Uterus (tissue), 4 donors: ENCODE measurements at places on chromosomes 11 and 22. TPM values are rescaled to one million over a fixed set of nuclear protein-coding genes. Genes with fewer than 3 reads are reported as not detected.

- no peaks in the 10 kb centered on the region for H3K36me3 ChIP-seq
- H3K27ac ChIP-seq = peak overlapping the region; percentile 98
- peaks cover 22% of the 10 kb centered on the region for H3K4me1 ChIP-seq
- DNase-seq = no peak
Measured at GRCh38 chr11:114149689-114150407, 90.3 kb downstream of the ZBTB16 start.

GRCh38 chr11:61536676-61537270 lies 28.2 kb downstream of the LRRC10B start:
- H3K4me1 ChIP-seq = no peaks in the 10 kb centered on the region
- no peak for DNase-seq
- H3K4me3 ChIP-seq = no peak overlapping the region
- no peaks in the 10 kb centered on the region for H3K27me3 ChIP-seq
- H3K36me3 ChIP-seq = no peaks in the 10 kb centered on the region

DNA sequence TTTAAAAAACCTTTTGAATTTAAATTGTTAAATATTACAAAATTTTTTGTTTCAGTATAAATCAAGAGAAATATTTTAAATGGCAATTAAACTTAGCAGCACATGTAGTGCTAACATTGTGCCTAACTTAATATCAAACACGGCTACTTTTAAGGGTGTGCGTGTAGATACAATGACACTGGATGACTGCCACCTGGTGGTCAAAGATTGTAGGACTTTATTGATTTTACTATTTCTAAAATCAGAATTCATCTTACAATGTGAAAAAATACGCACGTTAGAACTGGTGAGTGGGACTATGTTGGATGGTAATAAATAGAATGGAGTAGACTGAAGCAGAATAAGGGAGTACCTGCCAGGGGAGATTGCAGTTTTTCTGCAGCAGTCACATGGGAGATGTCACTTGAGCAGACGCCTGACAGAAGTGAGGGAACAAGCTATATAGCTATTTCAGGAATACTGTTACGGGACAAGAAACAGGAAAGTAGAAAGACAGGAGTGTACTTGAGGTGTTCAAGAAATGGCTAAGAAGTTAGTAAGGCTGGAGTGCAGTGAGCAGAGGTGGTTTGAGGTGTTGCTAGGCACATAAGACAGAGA lies 52.9 kb downstream of the UVRAG start:
- no peaks in the 10 kb centered on the region for H3K27me3 ChIP-seq
- DNase-seq = peak; percentile 47
- no peak overlapping the region for H3K27ac ChIP-seq
- H3K4me1 ChIP-seq = no peaks in the 10 kb centered on the region
- H3K4me3 ChIP-seq = no peak overlapping the region

- no peak overlapping the region for H3K27ac ChIP-seq
- no peaks in the 10 kb centered on the region for H3K36me3 ChIP-seq
- H3K4me1 ChIP-seq = no peaks in the 10 kb centered on the region
Measured at GRCh38 chr11:132595711-132596134, 936.6 kb downstream of the OPCML start.

C22orf15 gene
- total RNA-seq = not detected
